ENCODE measurements at places on chromosomes 4 and X. TPM values are rescaled to one million over a fixed set of nuclear protein-coding genes. Genes with fewer than 3 reads are reported as not detected.

The ANK2 gene
- total RNA-seq, result 41.4 TPM

The FRMD7 gene
- total RNA-seq, result not detected

The PF4V1 gene
- 0.34 TPM for total RNA-seq

The HHIP gene
- total RNA-seq, result 191 TPM

- peak; percentile 97 for DNase-seq
Measured at GRCh38 chr4:127880763-127881562, at the start of gene PLK4. Gene PLK4, plus strand, starts transcription at chr4:127880893. Its CDS starts 242 bp downstream, at chr4:127881135.

DNA sequence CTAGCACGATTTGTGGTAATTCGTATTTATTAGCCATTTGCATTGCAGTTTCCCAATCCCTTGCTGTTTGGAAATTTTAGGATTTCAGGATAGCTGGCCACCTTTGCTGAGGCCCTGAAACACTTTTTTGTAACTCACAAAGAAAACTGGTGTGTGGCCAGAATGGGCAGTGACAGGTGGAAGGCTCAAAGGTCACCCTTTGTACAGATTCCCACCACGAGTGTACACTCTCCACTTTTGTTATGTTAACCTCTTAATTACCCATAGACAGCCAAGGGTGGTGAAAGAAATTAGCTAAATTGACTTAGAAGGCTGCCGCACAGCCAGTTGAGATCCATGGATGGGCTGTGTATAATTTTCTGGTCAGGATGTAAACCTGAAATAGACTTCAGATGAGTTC lies 109.7 kb upstream of the ARX start:
- DNase-seq, result no peak

DNA sequence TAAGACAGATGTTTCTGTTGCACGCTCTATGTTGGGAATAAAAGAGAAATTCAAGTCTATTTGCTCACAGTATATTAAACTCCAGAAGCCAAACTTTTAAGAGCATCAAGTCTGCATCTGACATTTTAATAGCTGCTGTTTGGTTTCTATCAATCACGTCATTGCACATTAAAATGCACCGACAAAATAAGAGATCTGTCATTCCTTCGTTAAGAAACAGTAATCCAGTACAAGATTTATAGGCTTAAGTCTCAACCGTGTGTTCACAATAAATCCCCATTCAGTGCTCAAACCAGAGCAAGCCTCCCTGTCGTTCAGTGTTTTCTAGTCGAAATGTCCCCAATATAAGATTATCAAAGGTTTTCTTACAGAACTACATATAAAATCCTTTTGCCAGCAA lies 89.0 kb upstream of the BMPR1B start:
- DNase-seq, result no peak

- DNase-seq, result peak; percentile 34
Measured at GRCh38 chr4:10031668-10032590, 10.6 kb upstream of the SLC2A9 start.

GRCh38 chr4:38752372-38752940 lies 30.3 kb downstream of the TLR10 start:
- peak; percentile 19 for DNase-seq

DNA sequence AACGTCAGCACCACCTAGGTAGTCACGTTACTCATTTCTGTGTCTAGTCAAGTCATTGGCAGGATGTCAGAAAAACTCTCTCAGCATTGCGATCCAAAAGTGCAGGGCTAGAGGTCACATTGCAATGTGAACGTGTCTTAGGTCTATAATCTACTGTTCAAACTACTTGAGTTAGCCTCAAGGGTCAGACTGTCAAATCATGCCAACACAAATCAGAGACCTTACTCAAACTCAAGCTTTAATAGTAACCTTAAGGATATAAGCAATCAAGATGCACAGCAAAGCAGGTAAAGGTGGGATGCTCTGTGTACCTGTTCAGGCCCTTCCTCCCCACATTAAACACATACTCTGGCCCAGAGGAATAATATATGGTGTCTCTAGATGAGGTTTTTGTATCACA lies 114.4 kb upstream of the NOCT start:
- DNase-seq, result no peak

DNA sequence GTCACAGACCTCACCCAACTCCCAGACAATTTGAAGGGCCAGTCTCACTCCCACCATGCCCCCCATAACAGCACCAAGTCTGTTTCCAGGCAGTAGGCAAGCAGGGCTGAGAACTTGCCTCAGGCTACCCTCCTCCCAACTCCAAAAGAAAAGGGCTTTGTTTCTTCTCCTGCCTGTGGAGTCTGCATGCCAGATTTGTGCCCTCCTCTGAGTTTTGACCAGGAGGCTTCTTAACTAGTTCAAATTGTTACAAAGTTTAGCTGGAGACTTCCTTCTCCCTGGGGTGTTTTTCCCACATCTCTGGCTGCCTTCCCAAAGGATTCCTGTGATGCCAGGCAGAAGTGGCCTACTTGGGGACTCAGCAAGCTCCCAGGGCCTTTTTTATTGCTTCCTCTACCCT lies 29.6 kb downstream of the PBDC1 start:
- no peak for DNase-seq

GRCh38 chrX:154357205-154357604 lies 17.2 kb downstream of the FLNA start:
- DNase-seq, result no peak

DNA sequence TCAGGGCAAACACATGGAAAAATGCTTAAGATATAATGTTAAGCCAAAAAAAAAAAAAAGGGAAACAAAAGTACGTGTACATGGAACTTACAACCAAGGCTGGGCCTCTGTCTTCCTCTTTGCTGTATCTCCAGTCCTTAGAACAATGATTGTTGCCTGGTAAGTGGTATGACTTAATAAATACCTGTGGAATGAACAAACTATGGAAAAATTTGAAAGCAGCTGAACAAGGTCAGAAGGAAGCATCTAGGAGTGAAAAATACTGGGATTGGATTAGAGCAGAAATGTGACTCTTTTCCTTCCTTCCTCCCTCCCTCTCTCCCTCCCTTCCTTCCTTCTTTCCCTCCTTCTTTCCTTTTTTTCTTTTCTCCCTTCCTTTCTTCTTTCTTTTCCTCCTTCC lies 54.2 kb upstream of the SMIM10 start:
- DNase-seq, result peak; percentile 67

DNA sequence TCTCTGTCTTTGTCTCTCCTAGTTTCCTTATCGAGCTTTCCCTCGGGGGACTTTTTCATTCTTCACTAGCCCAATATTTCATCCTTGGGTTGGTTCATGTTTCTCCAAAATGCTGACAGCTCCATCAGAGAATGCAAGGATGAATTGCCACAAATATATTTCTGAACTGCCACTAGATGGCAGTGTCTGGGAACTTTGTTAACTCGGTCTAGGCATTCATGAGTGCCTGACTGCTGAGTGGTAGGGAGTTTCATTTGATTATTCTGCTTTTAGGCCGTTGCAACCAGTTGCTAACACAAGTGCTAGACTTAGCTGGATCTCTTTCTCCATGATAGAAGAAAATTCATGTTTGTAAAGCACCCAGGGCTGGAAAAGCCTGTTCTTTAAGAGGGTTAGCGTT lies 73.5 kb upstream of the RAP2C start:
- DNase-seq, result peak; percentile 60

DNA sequence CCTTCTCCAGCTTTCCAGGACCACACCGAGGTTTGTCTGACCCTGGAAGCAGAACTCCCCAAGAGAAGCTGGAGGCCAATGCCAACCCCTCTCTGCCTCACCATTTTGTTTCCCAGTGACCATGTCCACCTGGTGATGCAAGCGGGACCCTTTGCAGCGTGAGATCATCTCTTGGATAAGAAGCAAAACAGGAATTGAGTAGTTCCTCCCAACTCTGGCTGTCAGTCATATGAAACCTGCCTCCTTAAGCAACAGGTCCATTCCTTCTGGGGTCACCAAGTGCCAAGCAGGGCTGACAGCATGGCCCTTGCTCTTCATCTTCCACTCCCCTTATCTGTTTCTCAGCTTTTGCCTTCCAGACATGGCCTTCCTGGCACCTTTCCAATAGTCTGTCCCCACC lies 41.3 kb upstream of the MTM1 start:
- no peak for DNase-seq

All from dermis blood vessel endothelial cell (primary cell).